ENCODE measurements at places on chromosomes 3 and 15. TPM values are rescaled to one million over a fixed set of nuclear protein-coding genes. Genes with fewer than 3 reads are reported as not detected.

Gene NECTIN3
- 7.8 TPM for total RNA-seq

Gene TRPC1
- total RNA-seq = 3.1 TPM

Gene RPL39L
- 1.7 TPM for total RNA-seq

- no peak for DNase-seq
These were observed 16.0 kb upstream of the LRRN1 start for GRCh38 chr3:3783210-3783609.

Gene LIPH
- total RNA-seq = not detected

- no peak for DNase-seq
These were observed 9.2 kb downstream of the ALPK3 start for GRCh38 chr15:84826369-84826823.

- no peak for DNase-seq
These were observed 85.1 kb upstream of the PIAS1 start for GRCh38 chr15:67968966-67969365.

GRCh38 chr15:95834028-95834804 lies 496.3 kb upstream of the NR2F2 start:
- DNase-seq = no peak
